ENCODE measurements at places on chromosomes 2 and 18.

GRCh38 chr2:227509824-227510619 is 38.1 kb downstream of the AGFG1 start:
- DNase-seq: no peak

- no peak for DNase-seq
Measured at GRCh38 chr18:36533446-36534153, 236.1 kb downstream of the FHOD3 start.

DNA sequence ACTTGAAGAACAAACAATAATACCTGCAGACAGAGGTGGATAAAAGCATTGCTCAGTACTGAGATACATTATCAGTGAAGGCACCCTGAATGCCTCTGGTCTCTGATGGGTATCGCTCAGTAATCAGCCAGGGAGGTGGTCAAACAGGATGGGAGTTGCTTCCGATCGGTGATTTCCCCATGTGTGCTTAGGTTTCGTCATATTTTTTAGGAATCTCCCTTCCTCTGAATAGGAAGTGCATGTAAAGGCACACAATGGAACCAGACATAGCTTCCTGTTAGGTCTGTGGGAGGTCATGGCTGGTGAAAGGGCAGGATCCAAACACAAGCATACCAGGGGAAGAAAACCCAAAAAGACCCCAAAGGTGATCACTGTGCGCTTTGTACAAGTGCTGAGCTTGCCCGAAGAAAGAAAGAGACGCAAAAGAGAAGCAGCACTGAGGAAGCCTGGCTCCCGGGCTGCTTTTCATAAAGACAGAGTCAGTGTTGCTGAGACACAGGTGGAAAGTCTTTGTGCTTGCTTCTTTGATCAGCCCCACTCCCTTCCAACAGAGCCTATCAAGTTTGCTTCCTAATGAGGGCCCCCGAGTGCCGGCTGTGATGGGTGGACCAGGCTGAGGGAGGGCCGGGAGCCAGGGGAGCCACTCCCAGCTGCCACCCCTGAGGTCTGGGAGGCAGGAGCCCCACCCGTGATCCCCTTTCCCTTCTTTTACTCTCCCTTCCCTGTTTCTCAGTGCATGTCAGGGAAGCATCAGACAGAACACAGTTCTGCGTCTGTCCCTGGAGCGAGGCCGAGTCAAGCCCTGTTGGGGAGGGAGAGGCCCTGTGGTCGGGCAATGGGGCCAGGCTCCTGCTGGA is 138.2 kb downstream of the SH3RF3 start:
- peak; percentile 26 for DNase-seq

DNA sequence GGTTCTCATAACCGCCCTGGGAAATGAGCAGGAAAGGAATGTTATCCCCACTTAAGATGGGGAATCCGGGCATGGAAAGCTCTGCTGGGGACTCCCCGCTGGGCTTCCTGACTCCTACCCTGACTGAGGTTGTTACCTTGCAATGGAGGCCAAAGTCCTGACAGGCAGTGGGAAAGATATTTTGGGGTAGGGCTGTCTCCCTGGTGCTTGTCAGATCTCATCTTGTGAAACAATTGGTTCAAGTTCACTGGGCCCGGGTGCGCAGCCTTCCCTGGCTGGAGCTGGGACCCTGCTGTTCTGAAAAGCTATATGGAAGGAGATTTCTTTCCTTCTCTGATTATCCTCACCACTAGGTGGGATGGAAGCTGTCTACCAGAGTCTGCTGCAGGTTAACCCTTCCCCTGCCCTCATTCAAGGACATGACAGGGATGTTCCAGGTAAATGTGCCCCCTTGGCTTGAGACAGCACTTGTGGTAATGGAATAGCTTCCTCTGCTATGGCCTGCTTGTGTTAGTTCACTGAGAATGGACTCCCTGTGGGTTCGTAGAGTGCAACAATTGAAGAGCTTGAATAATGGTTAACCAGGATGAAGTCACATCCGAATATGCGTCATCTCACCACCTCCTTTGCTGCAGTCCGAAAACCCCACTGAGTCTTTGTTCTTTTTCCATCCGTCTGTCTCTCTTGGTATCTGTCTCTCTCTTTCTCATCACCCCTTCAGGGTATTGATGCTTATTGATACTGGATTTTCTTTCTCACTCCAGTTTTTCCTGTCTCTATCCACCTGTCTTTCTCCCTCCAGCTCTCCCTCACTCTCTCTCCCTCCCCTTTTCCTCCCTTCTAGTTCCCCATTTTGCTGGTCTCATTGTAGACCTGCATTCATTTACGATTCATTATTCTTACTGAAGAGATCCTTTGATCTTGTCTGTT is 67.8 kb upstream of the EPAS1 start:
- DNase-seq: no peak

GRCh38 chr18:22694954-22695353 is 238.2 kb upstream of the RBBP8 start:
- no peak for DNase-seq

DNA sequence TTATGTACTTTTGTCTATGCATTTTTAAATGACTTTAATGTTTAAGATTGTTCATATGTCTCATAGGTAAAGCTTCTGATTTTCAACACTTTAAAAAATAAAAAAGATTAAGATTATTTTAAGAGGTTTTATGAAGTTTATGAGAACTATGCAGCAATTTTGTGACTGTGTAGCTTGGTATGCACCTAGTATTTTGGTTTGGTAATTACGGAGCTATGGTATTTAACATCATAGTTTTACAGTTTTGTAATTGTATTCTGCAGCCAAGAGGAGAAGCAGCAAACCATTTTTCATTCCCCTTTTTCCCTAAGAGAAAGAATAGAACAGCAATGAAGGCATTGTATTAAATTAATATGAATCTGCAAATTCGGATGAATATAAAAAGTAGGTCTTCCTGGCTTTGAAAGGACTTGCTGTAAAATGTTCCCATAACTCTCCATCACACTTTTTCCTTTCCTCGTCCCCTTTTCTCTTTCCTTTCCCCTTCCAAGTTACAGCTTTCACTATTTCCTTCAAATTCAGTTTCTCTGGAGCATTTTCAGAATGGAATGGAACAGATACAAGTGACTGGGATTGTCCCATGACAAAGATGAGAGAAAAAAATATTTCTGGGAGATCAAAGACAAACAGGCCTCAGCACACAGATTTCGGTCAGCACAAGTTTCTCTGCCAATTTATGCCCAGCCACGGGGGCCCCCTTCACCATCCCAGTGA is 26.1 kb upstream of the PIEZO2 start:
- DNase-seq: no peak

- DNase-seq: no peak
Measured at GRCh38 chr2:38905251-38905650, 15.6 kb downstream of the ARHGEF33 start.

DNA sequence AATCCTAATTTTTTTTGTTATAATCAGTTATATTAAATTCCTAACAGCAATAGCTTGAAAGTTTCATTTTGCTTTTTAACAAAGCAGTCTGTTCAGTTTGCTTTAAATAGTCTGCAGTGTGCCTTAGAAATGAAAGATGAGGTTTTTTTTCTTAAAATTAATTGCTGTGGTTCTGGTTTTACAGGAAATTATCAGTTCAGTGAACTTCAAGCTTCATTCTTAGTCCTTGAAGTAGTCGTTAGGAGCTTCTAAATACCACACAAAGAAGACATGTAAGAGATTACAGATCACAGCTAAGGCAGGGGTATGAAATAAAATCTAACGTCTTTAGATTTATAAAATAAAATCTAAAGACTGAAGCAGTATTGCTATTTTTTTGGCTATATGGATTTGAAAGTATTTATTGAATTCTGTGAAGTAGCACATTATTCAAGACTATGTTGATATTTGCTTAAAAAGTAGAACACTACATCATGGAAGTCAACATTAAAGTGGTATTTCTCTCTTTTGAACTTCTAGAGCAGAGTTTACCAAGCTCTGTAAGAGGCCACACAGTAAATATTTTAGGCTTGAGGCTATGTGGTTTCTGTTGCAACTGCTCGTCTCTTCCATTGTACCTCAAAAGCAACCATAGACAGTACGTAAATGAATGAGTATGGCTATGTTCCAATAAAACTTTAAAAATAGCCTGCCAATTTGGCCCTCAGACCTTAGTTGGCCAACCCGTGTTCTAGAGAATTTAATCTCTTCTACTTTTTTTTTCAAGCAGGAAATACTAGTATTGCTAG is 81.5 kb upstream of the STON1 start:
- DNase-seq: peak; percentile 28

DNA sequence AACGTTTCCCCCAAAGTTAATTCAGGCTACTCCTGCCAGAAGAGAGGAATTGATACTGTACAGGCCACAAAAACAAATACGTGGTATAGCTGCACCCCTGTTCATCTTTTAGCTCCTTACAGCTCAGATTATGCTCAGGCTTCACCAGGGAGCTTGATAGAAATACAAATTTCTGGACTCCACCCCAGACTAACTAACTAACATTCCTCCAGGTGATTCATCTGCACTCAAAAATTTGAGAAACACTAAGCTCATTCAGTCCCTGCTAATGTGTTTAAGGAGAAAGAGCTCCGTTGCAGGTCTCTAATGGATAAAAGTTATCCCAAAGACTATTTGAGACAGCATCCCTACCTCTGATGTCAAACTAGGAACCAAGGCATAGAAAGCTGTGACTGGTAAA is 36.8 kb upstream of the UNC80 start:
- DNase-seq: no peak

GRCh38 chr2:71143782-71144181 is 13.3 kb downstream of the MPHOSPH10 start:
- DNase-seq: no peak

DNA sequence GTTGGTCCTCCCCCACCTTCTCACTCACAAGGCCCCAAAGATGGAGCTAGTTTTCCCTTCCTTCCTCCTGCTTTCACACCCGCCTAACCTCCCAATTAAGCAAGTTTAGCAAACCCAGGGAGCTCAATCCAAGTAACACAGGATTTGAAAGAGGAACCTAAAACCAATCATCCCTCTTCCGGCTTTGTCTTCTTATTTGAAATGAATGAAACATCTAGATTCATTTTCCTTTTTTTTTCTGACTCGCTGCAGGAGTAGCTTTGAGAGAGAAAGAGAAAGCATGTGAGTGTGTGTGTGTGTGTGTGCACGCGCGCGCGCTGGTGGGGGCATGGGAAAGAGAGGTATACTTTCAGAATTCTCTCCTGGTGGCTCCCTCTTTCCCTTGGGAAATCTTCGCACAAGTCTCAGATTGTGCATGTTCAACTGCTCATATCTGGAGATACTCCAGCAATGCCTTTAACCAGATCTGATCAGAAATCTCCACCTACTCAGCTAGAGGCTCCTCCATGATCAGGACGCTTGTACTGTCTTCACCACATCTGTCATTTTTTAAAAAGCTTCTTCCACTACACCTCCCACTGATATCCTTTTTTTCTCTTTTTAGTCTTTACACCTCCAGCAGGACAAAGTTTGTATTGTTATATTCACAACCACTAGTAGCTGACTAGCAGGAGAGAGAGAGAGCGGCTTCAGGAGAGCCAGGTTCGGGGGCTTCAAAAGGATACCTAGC is 1.7 kb downstream of the SLC8A1 start:
- DNase-seq: peak; percentile 57

GRCh38 chr2:235366807-235367206 is 127.0 kb upstream of the AGAP1 start:
- DNase-seq: no peak

- no peak for DNase-seq
Measured at GRCh38 chr2:229096409-229097066, 174.5 kb downstream of the PID1 start.

DNA sequence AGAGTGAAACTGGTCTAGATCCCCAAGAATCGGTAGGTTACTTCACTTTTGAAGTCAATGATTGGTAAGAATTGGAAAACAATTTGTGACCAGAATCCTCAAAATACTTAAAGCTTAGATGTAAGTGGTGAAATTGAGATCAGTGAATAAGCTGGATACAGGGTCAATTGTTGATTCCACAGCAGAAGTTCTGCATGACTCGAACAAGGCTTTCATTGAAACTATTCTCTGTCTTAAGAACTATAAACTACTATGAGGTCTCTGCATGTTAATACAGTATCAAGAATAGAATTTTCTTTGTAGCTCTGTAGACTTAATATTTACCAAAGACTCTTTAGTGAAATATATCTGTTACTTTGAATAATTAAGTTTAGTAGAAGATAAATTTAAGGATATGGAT is 324.2 kb upstream of the FIGN start:
- no peak for DNase-seq

GRCh38 chr2:2547451-2547850 is 216.4 kb upstream of the MYT1L start:
- DNase-seq: no peak

GRCh38 chr2:173612354-173612753 is 257.7 kb downstream of the CDCA7 start:
- no peak for DNase-seq

DNA sequence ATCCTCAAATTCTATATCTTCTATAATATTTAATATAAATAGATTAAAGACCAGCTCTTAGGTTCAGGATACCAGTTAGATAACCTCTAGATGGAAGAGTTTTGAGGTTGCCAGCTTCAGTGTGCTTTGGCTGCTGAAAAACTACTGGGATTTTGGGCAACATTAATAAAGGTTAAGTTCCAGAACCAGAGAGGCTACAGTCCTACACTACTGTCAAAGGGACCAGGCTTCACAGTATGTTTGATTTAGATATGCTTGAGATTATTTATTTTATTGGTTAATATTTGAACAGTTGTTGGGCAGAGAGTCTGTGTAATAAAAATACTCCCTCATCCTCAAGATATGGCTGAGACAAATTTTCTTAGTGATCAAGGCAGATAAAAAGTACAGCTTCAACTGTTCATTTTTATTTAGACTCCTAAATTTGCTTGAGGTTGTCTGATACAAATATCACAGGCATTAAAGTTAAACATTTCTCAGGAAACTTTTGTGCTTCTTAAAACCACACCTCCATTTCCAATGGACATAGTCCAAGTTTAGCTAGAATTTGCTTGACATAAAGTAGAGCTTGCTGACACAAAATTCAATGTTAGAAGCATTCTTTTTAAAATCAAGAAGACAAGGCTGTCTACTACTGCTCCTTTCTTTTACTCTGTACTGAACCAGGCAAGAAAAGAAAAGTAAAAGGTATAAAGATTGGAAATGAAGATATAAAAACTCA is 19.7 kb upstream of the TMEM17 start:
- DNase-seq: no peak

DNA sequence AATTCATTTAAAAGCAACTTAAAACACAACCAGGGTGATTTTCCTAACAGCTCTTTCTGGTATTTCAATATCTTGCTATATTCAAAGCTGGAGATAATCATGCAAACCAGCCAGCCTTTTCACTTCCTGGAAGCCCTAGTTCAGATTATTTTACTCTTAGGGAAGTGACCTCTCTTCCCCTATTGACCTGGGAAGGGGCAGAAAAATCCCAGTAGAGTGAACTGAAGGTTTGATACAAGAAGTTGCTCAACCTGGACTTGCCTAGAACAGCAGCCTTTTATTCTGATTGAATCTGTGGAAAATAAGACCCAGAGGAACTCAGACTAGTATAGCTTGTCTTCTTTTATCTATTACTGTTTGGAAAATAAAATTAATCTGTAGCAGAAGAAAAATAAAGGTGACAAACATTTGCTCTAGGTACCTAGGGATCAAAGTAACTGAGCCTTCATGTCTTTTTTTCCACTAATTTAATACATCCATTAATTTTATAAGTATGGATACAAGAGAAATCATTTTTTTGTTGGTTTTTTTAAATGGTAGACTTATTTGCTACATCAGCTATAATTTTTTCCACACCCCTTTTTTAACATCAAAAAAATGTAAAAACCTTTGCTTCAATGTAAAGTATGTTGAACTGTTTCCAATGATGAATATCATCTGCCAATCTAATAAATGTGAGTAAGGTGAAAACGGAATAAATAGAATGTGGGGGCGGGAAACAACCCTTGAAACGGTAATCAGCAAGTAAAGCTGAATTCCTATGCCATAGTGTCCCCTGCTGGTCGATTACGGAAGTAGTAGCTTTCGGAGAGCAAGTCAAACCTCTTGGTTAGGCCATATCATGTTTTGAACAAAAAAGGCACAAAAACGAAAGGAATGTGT is 629.9 kb downstream of the NRXN1 start:
- peak; percentile 3 for DNase-seq

All from HL-60 (cell line).